T-helper 17 cell (primary cell): ENCODE measurements at places on chromosomes 1 and 21.
A peak's percentile ranks its signal among the peaks of the same experiment; 100 is the strongest.

DNA sequence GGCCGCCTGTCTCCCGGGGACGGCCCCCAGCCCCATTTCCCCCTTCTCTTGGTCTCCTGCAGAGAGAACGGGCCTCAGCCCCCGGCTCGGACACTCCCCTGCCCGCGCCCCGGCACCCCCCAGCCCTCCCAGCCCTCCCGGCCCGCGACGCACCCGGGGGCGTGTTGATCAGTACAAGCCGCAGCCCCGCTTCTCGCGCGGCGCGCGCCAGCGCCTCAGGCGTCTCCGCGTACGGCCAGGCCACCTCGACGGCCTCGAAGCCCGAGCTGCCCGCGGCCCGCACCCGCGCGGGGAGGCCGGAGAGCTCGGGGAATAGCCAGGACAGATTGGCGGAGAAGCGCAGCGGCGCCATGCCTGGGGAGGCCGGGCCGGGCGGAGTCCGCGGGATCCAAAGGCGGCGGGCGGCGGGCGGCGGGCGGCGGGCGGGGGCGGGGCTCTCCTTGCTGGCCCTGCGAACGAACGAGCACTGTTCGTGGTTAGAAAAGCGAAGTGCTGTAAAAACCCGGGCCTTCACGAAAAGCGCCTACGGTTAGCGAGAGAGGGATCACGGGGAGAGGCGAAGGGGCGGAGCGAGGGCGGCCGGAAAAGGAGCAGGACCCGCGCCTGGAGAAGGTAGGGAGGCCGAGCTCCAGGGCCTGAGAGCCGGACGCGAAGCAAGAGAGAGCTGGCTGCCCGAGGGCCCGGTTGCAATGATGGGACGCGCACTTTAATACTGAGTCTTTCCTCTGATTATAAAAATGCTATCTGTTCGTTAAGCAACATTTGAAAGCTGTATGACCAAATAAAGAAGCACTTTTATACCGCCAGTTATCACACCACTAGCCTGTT is at the start of gene HYI:
HYI (minus strand) TSS at position 490 of the 828 bp plus-strand sequence; CDS start at position 352, 138 bp downstream.
- DNase-seq, result peak; percentile 50

GRCh38 chr1:93965256-93965655 is 56.0 kb upstream of the GCLM start:
- no peak for DNase-seq

- DNase-seq, result no peak
These were observed 8.3 kb upstream of the FAM177B start for GRCh38 chr1:222728746-222729145.

DNA sequence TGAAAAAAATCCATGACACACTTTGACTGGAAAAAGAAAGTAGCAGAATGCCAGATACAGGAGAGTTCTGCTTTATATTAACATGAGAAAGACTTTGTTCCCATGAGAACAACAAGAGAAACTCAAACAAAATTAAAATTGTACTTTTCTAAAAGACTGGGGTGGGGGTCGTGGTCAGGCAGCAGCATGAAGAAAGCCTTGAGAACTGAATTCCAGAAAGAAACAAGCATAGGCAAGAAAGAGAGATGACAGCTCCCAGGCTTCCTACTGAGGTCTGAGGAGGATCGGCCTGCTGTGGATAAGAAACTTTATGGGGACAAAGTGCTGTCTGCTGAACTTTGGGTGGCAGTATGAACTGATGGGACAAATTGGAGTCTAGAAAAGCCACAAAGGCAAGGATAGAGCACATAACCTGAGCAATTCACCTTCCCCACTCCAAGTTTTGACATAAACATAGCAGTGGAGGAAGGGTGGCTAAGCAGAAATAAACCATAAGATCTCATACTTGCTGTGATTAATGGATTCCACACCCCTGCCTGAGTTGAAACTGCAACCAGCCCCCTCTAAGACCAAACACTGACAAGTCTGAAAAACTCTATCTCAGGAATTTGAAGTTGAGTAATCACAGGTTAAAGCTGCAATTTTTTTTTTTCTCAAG is 43.7 kb downstream of the COL6A1 start:
- no peak for DNase-seq

DNA sequence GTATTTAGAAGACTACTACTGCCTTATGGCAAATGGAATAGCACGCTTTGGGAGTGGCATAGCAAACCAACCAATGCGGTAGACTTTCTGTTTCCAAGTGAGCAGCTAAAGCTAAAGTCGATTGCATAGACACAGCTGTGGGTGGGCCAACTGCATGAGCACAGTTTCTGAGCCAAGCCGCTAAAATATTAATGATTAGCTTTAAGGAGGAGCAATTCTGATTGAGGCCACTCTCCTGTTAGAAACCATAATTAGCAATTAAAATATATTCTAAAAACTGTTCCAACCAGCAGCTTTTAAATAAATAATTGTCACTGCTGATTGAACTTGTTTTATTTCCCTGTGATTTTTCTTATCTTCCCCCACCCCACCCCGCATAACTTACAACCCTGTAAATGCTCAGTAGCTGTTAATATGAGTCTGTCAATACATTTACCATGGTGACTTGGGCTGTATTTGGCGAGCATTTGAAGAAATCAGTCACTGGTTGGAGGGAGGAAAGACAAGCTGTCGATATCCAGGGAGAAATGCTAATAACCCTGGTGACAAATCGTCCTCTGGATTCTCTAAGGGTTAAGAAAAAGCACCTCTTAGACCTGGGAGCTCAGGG is 32.2 kb downstream of the RNF220 start:
- no peak for DNase-seq

GRCh38 chr1:109163551-109163950 is 49.6 kb downstream of the ELAPOR1 start:
- no peak for DNase-seq

GRCh38 chr1:99705385-99705784 is 59.5 kb downstream of the PALMD start:
- no peak for DNase-seq

GRCh38 chr1:22801761-22802160 is 91.1 kb downstream of the EPHB2 start:
- no peak for DNase-seq

DNA sequence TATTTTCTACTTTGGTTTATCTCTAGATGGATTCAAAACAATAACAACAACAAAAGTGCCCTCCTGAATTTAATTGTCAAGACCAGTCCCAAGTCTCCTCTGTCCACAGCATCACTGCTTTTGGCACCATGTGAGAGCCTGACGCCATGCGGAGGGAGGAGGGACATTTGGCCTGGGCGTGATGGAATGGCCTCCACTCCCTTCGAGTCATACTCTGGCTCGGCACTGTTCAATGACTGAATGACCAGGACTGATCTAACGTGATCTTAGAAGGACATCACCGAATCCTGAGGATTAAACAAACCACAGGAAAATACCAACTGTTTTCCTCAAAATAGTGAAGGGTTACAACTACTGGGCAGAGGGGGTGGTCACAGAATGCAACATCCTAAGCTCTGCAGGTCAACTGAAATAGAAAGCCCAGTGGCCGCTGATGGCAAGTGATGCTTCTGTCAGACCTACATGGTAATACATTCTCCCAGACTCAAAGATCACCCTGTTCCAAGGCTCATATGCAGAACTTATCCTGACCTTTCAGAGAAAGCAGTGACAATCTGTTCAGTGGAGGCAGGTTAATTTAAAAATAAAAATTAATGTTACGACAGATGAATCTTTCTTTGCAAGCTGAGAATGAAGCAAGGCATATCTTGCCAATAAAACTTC is 19.1 kb downstream of the SRSF4 start:
- DNase-seq, result no peak

GRCh38 chr1:41807390-41807789 is 111.3 kb downstream of the HIVEP3 start:
- DNase-seq, result no peak

DNA sequence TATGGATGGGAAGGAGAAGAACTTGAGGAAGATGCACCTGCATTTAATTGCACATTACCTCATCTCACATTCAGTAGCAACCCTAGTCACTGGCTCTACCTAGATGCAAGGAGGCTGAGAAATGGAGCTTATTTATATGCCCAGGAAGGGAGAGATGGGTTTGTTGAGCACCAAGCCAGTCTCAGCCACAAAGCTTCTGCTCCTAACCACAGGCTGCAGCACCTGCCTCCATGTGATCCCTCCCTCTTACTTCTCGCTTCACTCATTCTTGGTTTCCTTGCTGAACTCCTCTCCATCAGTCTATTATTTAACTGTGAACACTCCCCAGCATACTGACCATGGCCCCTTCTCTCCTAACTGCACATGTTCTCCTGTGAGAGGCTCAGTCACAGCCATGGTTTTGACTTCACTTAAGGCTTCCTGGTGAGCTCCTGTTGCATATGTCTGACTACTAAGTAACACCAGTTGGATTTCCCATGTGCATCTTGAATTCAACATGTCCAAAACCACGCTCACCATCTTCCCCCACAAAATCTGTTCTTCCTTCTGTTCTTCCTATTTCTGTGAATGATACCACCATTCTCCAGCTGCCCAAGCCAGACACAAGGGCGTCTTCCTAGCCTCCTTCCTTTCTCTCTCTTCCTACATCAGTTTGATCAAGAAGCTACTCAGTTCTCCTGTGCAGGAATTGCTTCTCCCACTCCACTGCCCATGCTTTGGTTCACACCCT is 139.8 kb downstream of the AK5 start:
- DNase-seq, result no peak

DNA sequence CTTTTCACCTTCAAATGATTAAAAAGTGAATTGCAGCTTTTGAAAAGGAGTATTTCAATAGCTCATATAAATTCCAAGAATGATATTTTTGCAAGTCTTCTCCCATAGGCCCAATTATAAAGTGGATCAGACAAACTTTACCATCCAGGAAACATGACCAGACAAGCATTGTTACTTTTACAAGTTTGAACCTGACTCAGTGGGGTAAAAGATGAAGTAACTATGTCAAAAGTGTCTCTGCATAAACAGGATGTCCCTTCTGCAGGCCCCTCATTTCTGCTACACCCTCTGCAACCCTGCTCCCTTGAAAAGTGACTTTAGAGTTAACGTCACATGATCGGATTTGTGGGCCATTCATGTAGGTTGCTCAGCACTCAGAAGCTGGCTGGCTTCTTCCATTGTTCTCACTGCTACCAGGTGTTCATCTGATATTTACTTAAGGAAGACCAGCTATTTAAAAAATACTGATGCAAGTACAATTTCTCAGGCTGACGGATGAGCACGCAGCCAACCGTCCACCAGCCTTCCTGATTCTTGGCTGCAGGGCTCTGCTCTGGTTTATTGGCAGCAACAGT is 32.3 kb downstream of the URB1 start:
- DNase-seq, result no peak

DNA sequence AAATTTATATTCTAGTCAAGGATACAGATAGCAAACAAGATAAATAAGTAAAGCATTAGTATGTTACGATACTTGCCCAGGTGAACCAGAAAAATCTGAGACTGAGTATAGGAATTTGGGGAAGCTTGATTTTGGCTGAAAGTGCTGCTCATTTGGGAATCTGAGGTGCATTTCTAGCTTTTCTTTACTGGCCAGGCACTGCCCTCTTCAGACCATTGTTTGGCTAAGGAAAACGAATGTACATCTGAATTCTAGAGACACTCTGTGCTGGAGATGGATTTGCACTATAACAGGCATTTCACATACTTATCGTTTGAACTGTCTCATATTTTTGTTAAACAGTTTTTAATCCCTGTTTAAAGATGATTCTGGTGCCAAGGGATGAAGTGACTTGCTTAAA is 23.4 kb downstream of the ARID1A start:
- no peak for DNase-seq

DNA sequence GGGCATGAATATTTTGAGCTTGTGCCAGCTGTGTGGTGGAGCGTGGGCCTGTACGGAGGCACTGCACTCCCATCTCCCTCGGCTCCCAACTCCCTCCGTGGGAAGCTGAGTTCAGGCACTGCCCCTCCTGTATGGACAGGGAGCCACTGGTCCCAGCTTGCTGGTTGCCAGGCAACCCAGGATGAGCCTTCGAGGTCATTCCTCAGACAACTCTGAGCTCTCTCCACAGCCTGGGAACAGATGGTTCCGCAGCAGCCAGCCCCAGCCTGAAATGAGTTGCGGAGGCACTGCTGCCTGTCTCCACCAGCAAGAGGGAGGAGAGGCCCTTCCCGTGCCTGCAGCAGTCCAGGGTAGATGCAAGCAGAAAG is 58.4 kb upstream of the TENT5B start:
- no peak for DNase-seq

GRCh38 chr21:36948686-36949085 is 17.8 kb downstream of the HLCS start:
- no peak for DNase-seq

DNA sequence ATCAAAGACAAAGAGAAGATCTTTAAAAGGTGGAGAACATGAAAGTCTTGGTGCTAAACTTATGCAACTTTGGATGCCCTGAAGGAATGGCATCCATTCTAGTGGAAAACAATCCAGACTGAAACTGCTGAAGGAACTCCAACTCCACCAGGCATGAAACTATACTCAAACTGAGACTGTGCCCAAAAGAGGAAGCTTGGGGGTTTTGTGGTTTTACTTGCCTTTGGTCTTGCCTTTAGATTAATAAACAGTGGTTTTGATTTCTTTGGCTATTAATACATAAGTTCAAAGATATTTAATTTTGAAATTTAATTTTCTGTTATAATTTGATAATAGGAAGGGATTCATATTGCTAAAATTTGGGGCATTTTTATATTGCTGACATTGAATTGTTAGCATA is 17.4 kb upstream of the SLC30A10 start:
- no peak for DNase-seq

GRCh38 chr1:9835758-9836631 is 12.2 kb upstream of the CLSTN1 start:
- DNase-seq, result no peak

DNA sequence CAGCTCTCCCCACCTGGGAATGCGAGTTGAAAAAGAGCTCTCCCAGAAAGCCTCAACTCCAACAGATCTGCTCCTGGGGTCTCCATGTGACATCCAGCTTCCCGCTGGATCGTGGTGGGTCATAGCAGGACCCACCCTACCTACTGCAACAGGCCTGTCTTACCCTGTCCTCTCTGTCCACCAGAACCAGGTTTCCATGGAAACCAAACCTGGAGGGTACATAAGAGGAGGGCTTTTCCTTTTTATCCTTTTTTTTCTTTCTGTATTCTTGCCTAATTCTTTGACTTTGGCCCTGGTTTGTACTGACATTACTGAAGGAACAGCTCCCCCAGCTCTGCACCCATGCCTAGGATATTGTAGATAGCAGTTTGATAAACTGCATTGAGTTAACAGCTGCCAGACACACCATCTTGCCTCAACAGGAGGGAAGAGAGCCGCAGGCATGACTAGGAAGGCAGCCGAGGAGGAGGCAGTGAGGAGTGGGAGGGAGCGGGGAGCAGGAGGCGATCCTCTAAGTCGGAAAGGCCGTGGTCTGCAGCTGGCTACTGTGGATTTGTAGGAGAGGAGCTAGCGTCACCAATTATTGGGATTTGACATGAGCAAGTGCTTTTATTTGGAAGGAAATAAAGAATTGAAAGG is 9.7 kb upstream of the FMOD start:
- DNase-seq, result no peak

DNA sequence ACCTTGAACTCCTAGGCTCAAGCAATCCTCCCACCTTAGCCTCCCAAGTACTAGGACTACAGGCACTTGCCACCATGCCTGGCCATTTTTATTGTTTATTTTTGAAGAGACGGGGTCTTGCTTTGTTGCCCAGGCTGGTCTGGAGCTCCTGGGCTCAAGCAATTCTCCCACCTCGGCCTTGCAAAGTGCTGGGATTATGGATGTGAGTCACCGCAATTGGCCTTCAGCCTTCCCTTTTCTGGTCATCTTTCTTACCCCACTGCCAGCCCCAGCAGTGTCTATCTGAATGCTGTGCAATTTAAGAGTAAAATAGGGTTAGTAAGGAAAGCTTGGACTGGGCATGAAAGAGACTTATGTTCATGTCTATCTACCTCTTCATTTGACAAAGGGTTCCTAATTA is 6.1 kb upstream of the KLF17 start:
- DNase-seq, result no peak
